ENCODE measurements at places on chromosomes 1 and 21. TPM values are rescaled to one million over a fixed set of nuclear protein-coding genes. Genes with fewer than 3 reads are reported as not detected.
A peak's percentile ranks its signal among the peaks of the same experiment; 100 is the strongest.

DNA sequence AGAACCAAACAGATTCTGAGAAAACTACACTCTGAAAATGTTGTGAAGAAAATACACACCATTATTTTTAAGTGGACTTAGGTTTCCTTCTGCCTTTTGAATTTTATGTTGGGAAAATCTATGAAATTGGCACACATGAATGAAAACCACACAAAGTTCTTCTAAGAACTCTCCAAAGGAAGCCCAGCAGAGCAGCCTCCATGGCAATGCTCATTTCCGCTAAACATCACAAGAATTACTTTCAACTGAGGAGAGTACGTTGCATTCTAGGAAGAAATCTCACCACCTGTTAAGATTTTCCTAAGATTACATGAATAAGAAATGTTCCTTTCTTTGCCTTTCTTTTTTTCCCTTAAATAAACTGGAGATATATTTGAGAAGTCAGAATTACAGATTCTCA lies 154.2 kb downstream of the BARHL2 start:
- no peak for DNase-seq

Gene C1orf53
- total RNA-seq: 2.4 TPM

- DNase-seq: no peak
These were observed 34.7 kb downstream of the LRP8 start for GRCh38 chr1:53293123-53293522.

DNA sequence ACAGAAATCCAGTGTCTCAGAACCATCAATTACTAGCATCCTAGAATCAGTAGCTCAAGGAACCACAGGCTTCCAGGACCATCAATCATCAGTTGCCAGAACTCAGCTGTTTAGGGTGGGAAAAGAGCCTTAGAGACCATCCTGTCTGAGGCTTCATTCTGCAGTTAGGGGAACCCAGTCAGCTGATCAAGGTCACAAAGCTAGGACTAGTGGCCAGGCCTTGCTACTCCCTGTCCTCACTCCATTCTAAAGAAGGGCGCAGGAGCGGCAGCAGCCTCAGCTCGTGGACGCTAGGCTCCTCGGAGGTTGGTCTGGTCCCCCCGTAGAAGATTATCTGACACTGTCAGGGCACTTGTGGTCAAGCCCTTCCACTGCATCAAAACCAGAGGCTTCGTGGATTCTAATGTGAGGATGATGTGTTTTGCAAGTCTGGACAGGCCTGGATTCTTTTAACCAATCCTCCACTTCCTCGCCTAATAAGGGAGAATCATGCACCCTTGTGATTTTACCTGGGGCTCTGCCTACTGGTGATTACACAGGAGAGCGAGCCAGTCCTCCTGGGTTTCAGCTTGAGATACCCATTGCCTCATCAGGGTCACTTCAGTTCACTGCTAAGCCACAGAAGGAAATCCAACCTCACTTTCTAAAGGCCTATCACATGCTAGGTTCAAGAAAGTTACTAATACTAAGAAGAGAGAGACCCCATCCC lies 41.7 kb upstream of the IFFO2 start:
- peak; percentile 12 for DNase-seq

- no peak for DNase-seq
These were observed 563.6 kb upstream of the NEGR1 start for GRCh38 chr1:72845981-72846380.
